ENCODE measurements at places on chromosomes 11 and 22.

- DNase-seq, result no peak
Measured at GRCh38 chr11:104967534-104968354, 630 bp downstream of the CASP4 start.

GRCh38 chr11:29484548-29484947 is 532.3 kb downstream of the KCNA4 start:
- no peak for DNase-seq

DNA sequence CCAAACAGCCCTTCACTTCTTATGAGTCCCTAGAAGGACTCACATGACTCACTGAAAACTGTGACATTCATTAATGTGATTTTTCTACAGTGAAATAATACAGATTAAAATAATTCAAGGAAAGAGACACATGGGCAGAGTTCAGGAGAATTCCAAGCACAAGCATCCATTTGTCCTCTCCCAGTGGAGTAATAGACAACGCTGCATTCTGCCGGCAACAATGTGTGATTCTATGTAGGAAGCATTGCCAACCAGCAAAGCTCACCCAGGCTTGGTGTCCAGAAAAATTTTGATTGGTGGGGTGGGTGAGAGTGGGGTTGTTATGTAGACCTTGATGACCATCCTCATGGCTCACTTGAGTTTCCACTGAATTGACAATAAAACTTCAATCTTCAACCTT is 123.9 kb downstream of the VPREB1 start:
- no peak for DNase-seq

GRCh38 chr22:49967706-49968208 is 7.2 kb downstream of the PIM3 start:
- DNase-seq, result no peak

GRCh38 chr11:119356349-119357031 is 10.0 kb upstream of the MFRP start:
- DNase-seq, result peak; percentile 54

All from kidney glomerular epithelial cell (primary cell).